ENCODE measurements at places on chromosomes 3 and 15. TPM values are rescaled to one million over a fixed set of nuclear protein-coding genes. Genes with fewer than 3 reads are reported as not detected.

The EPHB3 gene
- total RNA-seq: 33.7 TPM

The ATP2B2 gene
- total RNA-seq: 5.7 TPM

The NANOGP8 gene
- not detected for total RNA-seq

The MESP2 gene
- total RNA-seq: not detected

The GOLGA6D gene
- total RNA-seq: not detected

The ZNF80 gene
- not detected for total RNA-seq

The ITPKA gene
- total RNA-seq: 1.2 TPM

The ENTPD3 gene
- 3.0 TPM for total RNA-seq

The SLC22A14 gene
- not detected for total RNA-seq

The CLN6 gene
- total RNA-seq: 10.9 TPM

The ETFA gene
- 151 TPM for total RNA-seq

The TTLL13 gene
- total RNA-seq: not detected

The STRA6 gene
- total RNA-seq: 14.2 TPM

The CYP11A1 gene
- total RNA-seq: 0.21 TPM

The ARNT2 gene
- 6.9 TPM for total RNA-seq

The ZNF660 gene
- total RNA-seq: 3.4 TPM

The FILIP1L gene
- total RNA-seq: 72.0 TPM

The CMC1 gene
- total RNA-seq: 7.2 TPM

The SLCO2A1 gene
- total RNA-seq: 1.5 TPM

The GP9 gene
- not detected for total RNA-seq

The TCAIM gene
- total RNA-seq: 43.4 TPM

The TEX9 gene
- 4.3 TPM for total RNA-seq

The LRRC31 gene
- total RNA-seq: not detected

The KLHL40 gene
- 159 TPM for total RNA-seq

The CERS3 gene
- total RNA-seq: 8.9 TPM

The CD200 gene
- total RNA-seq: 10.2 TPM

The TLNRD1 gene
- 12.7 TPM for total RNA-seq

The BFSP2 gene
- total RNA-seq: not detected

The CFAP161 gene
- total RNA-seq: 0.21 TPM

The A4GNT gene
- not detected for total RNA-seq

The TM2D3 gene
- total RNA-seq: 36.6 TPM

The DNASE1L3 gene
- total RNA-seq: not detected

The SLC9C1 gene
- total RNA-seq: 3.2 TPM

The RHCG gene
- 70.4 TPM for total RNA-seq

The GRK7 gene
- not detected for total RNA-seq

The XIRP1 gene
- 113 TPM for total RNA-seq

The PP2D1 gene
- total RNA-seq: not detected

The GP5 gene
- 0.21 TPM for total RNA-seq

The MSL2 gene
- total RNA-seq: 29.3 TPM

The CPLX3 gene
- total RNA-seq: not detected

The KCNAB1 gene
- total RNA-seq: 6.3 TPM

The FETUB gene
- not detected for total RNA-seq

The PLSCR2 gene
- not detected for total RNA-seq

The CPEB1 gene
- total RNA-seq: 1.1 TPM

The IRAK2 gene
- 6.3 TPM for total RNA-seq

The SEMA3B gene
- total RNA-seq: 45.2 TPM

The PYDC2 gene
- not detected for total RNA-seq

The ALPK3 gene
- 64.6 TPM for total RNA-seq

All from tongue (tissue), 3 donors.